Activated CD4-positive, CD25-positive, alpha-beta regulatory T cell treated with anti-CD3 and anti-CD28 coated beads, Interleukin-2, amount 50 U/mL, for 16 hours (primary cell): ENCODE measurements at places on chromosomes 1 and 21.

DNA sequence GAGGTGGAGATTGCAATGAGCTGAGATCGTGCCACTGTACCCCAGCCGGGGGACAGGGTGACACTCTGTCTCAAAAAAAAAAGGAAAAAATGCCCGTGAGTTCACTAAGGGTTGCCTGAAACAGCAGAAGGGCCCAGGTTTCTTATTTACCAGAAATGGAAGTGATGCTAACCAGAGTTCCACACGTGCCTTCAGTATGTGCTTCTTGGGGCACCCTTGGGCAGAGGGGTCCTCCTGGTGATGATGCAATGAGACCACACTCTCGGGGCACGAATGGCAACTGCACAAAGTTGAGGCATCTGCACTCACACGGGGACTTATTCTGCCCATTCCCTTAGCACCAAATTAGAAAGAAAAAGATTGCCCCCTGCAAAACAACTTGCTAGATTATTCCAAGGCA is 29.2 kb downstream of the OLIG1 start:
- DNase-seq, result no peak

- no peak for DNase-seq
Observed at GRCh38 chr1:238628110-238628509, 737.4 kb upstream of the ZP4 start.

DNA sequence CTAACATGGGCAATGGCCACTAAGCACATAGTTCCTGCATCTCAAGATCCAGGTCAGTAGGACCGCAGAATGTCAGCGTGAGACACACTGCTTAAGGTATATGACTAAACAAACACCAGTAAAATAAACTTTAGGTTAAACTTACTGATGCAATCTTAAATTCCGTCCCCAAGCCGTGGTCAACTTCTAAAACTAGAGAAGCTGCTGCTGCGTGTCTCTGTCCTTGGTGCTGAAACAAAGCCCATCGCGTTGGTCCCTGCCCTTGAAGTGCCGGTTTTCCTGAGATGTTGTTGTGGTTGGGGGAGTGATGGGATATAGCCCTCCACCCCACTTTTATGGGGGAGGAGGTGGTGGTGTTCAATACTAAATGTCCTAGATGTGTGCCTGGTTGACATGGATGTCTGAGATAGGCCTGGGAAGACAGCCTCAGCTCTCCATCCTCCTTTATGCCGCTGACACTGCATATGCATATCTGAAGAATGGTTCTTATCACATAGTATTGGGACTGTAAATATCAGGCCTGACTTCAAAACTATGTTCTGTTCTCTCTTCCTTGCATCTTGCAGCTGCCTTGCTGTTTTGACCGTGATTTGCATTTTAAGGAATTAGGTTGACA is 72.0 kb upstream of the KCNA3 start:
- DNase-seq, result peak; percentile 22

- no peak for DNase-seq
Observed at GRCh38 chr1:101302831-101303511, 66.2 kb downstream of the S1PR1 start.

- DNase-seq, result no peak
Observed at GRCh38 chr1:234244482-234244881, 128.8 kb upstream of the COA6 start.

DNA sequence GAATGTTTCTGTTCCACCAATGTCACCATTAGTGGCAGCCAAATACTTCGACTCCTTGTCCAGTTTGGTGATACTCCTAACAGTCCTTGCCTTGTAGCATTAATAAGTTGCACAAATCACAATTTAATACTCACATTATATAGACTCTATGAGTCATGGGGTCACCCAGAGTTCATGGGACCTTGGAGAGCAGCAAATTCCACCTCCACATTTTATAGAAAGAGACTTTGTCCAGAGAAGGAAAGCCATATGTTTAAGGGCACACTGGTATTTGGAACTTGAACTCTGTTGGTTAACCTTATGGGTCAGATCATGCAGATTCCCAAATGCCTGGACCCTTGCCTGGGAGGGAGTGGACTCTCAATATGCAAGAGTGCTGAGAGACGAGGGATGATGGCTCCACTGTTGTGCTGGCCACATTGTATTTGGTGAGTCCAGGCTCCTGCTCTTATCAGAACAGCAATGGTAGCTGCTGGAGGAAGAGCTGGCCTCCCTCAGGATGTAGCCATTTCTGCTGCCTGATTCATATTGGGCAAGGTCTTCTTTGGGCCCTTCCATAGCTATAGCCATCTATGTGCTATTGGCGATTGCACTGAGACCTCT is 30.6 kb downstream of the DNAJC6 start:
- no peak for DNase-seq

DNA sequence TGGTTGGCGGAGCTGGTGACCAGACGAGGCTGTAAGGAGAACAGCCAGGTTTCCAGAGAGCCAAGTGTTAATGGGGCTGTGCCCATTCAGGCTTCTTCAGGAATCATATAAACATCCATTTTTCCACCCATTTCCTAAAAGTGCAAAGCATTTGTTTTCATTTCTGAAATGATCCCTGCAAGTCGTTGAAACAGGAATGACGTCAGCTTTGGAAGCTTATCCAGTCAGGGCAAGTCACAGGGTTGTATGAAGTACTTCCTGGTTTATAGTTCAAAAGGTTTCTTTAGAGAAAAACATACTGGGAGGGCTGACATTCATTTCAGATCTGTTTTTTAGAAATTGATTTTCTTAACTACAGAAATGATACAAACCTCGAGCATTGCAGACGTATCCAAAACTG is 29.2 kb downstream of the IGSF5 start:
- no peak for DNase-seq

DNA sequence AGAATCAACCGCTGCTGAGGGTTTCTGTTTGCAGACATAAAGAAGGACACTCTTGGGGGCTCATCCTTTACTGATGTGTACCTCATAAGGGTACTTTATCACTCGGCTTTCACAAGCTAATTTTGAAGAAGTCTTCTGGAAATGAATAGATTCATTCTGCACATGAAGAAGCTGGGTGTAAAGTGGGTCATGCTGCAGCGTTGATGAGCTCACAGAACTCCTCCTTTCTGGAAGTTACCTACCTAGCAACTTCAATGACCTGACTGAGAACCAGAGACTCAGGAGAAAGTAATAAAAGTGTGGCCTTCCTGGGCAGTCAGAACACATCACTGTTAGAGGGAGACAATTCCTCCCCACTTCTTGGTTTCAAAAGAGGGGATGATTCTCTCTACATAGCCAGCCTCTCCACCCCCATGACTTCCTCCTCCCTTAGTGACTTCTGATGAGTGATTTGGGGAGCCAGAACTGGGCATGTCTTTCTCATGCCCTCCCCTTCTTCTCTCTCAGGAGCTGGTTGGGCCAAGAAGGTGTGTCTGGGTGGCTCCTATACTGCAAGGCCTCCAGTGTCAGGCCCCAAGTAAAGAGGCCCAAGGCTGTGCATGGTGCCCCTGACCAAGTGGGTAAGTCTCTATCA is 27.0 kb downstream of the PCNX2 start:
- no peak for DNase-seq

DNA sequence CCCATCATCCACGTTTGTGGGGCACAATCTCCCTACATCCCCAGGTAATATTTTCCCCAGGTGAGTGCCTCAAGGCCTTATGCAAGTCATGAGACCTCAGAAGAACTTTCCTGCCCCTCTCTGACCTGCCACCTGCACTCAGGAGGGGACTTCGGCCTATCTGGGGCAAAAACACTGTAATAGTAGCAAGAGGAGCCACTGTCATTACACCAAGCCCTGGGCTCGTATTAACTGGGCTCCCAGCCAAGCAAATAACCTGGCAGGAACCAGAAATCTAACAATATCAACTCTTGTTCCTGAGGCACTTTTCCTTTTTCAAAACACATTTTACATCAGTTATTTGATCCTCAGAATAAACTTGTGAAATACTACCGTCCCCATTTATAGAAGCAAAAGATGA is 30.9 kb downstream of the LAMB3 start:
- DNase-seq, result no peak

- no peak for DNase-seq
Observed at GRCh38 chr1:83673312-83673711, 325.6 kb downstream of the TTLL7 start.

DNA sequence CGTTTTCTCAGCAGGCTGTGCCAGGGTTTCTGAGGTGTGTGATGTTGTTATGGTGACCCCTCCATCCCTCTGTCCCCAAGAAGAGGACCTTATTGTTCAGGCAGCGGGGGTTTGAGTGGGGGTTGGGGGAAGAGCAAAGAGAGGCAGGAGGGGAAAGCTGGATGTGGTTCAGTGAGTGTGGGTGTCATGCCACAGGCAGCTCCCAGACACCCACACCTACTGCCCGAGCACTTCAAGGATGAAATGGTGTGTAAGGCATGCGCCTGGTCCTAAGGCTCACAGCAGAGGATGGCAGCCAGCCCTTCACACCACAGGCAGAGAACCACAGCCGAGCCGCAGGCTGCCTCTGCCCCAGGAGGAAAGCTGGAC is 49.9 kb upstream of the STUM start:
- DNase-seq, result no peak

- DNase-seq, result no peak
Observed at GRCh38 chr1:6969762-6970161, 184.5 kb downstream of the CAMTA1 start.

- no peak for DNase-seq
Observed at GRCh38 chr1:241086686-241087085, 270.3 kb downstream of the RGS7 start.

DNA sequence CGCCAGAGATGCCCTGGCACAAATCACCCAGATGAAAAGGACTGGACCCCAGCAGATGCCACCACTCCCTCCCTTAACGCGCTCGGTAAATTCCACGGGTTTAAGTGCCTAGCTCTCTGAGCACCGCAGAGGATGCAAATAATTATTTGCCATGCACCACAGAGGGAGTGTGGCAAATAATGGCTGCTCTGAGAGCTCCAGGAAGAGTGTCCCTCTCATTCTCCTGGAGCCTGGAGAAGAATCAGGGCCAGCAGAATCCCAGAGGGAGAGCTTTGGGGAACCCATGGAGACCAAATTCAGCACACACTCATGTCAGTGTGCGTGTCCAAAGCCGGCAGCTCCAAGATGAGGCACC is 667 bp downstream of the HHIPL2 start:
- DNase-seq, result no peak

DNA sequence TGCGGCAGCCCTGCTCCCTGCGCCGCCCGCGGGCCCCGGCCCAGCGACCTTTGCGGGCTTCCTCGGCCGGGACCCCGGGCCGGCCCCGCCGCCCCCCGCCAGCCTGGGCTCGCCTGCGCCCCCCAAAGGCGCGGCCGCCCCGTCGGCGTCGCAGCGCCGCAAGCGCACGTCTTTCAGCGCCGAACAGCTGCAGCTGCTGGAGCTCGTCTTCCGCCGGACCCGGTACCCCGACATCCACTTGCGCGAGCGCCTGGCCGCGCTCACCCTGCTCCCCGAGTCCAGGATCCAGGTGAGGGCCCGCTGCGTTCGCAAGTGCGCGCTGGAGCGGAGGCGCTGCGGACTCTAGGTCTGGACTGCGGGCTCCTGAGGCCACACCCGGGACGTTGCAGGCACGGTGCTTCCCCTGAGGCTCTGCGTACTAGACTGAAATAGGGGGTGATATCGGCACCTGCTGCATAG is 351 bp downstream of the MIXL1 start:
- no peak for DNase-seq

- DNase-seq, result no peak
Observed at GRCh38 chr1:230894664-230895063, 26.3 kb upstream of the C1orf198 start.

DNA sequence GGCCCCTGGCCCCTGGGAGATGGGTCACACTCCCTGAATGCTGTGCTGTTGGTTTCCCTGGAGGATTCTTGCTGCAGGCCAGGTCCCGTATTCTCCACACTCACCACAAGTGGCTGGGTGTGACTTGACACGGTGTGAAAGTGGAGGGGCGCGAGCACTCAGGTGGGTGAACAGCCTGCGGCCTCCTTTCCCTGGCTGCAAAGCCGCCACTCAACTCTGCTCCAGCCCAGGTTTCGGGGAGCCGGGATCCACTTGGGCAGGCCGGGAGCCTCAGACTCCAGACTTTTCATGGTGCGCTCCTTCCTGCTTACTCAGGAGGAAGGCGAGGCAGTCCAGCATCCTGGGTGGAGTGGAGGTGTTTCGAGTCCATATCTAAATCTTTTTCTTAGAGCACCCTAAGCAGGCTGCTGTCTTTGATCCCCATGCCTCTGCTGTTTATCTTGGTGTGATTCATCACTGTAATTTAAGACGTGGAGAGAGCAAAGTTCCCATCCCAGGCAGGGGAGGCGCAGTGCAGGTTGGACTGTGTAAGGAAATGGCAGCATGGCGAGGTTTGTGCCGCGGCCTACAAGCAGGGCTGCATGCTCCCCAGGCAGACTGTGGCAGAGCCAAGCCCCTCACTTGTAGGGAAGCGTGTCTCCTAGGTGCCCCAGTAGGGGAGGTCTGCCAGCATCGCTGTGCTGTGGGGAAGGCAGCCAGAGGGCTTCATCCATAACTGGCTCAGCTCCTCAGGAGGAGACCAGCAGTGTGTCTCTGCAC is 29.6 kb downstream of the VANGL1 start:
- no peak for DNase-seq

DNA sequence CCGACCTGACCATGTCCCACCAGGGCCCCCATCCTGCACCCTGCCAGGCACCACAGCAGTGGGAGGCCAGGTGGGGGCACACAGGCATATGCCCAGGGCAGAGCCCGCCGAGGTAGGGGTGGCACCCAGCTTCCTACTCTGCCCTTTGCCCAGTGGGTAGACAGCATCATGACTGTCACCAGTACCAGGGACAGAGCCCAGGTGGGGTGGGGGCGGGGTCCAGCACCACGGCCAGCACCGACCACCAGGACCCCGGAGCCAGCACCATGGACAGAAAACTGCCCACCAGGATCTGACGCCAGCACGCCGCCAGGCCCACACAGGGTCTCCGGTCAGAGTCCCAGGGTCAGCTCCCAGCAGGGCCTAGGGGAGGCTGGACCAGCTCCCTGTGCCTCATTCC is 3.8 kb downstream of the TAS1R3 start:
- no peak for DNase-seq

GRCh38 chr1:90134175-90134955 is 139.5 kb downstream of the ZNF326 start:
- DNase-seq, result no peak

DNA sequence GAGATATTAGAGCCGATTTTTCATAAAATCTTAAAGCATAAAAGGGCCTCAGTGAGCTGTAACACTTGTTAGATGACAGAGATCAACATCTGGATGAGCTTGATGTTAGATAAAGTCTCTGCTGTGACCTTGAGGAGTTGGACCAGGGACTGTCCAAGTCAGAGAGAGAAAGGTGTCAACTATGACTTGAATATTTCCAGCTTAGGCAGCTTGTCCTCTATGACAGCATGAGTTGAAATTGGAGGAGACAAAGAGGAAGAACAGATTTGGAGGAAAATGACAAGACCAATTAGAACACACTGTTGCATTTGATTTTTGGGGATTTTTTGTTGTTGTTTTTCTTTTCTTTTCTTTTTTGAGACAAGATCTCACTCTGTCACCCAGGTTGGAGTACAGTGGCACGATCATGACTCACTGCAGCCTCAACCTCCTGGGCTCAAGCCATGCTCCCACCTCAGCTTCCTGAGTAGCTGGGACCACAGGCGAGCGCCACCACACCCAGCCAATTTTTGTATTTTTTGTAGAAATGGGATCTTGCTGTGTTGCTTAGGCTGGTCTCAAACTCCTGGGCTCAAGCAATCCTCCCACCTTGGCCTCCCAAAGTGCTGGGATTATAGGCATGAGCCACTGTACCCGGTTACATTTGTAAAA is 35.3 kb upstream of the CLIC4 start:
- DNase-seq, result no peak

- no peak for DNase-seq
Observed at GRCh38 chr1:220702733-220703270, 12.6 kb downstream of the C1orf115 start.

GRCh38 chr1:186904361-186904760 is 75.6 kb downstream of the PLA2G4A start:
- DNase-seq, result no peak
